IPS-NIHi11 (cell line): ENCODE measurements at places on chromosomes 5 and 9.
A peak's percentile ranks its signal among the peaks of the same experiment; 100 is the strongest.

DNA sequence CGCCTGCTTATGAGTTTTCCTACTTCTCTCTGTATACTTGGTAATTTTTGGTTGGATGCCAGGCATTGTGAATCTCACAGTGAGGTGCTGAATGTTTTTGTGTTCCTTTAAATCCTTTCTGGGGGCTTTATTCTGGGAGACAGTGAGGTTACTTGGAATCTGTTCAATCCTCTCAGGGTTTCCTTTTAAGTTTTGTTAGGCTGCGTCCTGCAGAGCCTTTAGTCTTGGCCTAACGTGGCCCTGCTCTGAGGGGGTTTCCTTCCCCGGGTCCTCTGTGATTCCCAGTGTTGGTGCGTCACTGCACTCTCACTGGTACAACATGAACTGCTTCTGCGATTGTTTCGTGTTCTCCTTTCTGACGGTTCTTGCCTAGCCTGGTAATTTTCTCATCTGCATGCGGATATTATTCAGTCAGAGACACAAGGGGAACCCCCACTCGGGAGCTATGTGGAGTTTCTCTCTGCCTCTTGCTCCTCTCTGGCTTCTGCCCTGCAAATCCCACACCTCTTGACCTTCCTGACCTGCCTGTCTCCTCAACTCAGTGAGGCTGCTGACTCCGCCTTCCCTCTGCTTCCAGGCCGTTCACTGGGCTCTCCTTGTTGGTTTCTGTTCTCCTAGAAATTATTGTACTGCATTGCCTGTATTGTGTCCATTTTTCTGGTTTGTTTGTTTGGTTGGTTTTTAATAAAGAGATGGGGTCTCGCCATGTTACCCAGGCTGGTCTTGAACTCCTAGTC is 128.1 kb downstream of the DAB2IP start:
- DNase-seq: no peak

- DNase-seq: no peak
Observed at GRCh38 chr9:99354104-99354503, 132.0 kb downstream of the SEC61B start.

DNA sequence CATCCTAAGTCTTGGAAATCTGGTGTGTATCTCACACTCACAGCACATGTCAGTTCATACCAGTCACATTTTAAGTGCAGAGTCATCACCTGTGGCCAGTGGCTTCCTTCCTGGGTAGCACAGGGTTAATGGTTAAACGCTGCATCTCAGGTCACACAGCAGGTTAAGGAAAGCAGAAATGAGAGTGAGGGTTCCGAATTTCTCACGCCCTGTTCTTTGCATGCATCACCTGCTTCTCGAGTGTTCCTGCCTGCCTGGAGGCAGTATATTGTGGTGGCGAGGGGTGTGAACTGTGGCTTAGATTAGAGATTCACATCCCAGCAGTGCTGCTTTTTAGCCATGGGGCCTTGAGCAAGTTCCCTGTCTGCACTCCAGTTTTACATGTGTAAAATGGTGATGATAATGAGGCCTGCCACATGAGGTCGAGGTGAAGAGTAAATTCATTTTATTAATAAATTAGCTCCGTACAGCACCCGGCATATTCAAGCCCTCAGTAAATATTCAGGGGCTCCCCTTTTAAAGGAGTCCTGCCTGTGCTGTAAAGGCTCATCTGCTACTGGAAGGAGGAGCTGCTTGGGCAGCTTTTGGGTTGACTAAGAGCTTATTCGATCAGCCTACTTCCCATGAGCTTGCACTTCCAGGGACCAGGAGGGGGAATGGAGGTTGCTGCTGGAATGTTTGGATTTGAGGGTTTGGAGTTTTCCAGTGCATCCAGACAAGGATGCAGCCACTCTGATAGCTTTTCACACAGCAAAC is 61.1 kb upstream of the SAP30L start:
- DNase-seq: no peak

DNA sequence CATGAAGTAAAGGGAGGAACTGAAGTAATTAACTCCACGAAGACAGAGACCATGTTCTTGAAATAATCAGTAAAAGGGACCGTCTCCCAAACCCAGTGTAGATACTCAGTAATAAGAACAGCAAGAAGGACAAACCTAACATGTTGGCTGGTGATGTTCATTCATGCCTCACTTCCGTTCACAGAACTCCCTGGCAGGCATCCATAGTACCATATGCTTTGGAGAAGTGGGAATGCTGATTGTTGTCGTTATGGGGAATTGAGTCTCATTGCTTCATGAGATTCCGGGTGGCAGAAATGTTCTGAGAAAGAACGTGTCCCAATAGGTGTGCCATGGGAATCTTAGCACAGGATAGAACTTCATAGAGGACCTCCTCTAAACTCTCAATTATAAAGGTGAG is 452.3 kb downstream of the ZSWIM6 start:
- DNase-seq: no peak

GRCh38 chr5:73232266-73233041 is 59.5 kb downstream of the TMEM174 start:
- peak; percentile 34 for DNase-seq

GRCh38 chr9:105341434-105342146 is 97.1 kb downstream of the SLC44A1 start:
- DNase-seq: no peak

DNA sequence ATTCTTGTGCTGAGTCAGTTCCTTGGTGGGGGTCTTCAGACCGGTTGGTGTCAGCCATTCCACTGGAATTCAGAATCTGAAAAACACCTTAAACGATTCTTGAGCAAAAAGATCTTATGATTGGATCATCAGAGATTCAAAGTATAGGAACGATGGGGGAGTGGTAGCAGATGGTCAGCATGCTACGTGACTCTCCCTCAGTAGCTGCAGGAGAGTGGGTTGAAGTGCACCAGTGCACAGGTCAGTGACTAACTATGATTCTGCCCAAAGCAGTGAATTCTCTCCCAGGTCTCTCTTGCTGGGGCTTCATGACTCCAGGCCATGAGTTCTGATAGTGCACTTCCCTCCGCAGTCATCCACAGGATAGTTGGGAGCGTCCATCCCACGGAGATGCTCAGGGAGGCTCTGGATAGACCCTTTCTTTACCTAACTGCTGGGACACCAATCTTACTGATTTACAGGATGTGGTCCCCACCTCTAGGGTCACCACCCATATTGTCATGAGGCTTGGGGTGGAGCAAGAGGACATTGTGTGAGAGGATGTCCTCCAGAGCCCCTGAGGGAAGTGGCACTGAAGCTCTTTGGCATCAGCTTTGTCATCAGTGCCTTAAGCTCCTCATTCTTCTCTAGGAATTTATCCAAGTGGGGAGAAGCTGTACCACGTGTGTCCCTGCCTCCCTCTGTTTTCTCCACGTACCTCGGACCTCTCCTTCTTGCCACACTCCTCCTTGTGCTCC is 62.0 kb downstream of the RASGRF2 start:
- DNase-seq: no peak

DNA sequence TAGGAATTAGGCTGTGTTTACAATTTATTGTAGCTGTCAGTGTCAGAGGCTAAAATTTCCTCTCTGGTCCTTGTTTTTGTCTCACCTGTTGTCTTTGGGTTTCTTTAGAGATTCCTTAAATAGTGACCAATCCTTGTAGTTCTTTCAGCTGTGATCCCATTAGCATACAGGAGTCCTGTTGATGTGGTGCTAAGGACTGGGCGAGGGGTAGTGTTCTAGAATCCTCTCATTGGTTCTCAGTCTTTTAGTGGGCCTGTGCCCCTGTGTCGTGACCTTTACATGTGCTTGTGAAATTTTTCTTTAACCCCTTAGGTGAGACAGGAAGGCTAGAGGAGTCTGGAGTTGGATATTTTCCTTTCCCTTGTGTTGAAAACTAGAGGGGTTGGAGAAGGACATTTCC is 51.2 kb downstream of the ZNF618 start:
- DNase-seq: no peak

DNA sequence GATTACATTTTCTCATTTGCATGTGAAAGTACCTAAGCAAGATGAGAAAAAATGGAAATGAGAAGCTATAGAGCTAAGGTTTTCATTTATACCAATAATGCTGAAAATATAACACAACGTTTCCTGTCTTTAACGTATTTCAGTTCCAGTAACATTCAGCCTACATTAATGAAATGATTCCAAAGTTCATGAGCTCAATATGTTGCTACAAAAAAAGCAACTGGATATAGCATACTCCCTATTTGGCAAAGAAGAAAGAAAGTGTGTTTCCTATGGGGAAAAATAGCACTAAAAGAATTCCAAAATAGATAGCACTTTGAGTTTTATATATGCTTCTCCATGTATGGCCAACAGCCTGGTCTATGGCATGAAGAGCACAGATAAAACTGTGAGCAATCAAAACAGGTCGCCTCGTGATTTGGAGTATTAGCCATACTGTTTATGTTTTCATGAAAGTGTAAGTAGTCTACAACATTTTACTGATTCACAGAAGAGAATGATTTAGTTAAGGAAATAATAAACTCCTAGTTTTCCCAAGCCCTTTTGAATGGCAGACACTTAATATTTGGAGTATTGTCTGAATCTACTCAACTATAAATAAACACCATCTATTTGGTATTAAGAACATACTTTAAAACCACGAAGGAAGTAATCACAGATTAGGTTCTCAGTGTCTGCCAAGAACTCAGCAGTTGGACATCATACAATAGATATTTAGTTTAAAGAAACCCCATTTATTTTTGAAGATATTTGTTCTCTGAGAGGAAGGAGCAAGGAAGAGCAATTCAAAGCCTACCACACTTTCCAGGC is 258.7 kb upstream of the RASA1 start:
- no peak for DNase-seq

DNA sequence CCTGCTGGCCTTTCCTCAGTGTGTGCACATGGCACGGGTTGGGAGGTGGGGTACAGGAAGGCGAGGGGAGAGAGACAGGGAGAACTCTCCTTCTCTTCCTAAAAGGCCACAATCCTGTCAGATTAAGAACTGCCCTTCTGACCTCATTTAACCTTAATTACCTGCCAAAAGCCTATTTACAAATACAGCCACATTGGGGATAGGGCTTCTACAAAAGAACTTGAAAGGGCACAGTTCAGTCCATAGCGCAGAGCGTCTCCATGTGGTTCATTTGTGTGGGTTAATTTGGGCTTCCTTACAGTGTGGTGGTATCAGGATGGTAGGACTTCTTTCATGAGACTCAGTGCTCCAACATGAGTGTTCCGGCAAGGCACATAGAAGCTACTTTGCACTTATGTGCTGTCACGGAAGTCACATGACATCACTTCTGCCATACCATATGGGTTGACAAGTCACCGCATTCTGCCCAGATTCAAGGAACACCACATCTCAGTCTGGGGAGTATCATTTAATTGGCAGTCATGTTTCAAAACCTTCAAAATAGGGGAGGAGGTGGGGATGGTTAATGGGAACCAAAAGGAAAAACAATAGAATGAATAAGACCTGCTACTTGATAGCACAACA is 46.8 kb downstream of the NLN start:
- no peak for DNase-seq

DNA sequence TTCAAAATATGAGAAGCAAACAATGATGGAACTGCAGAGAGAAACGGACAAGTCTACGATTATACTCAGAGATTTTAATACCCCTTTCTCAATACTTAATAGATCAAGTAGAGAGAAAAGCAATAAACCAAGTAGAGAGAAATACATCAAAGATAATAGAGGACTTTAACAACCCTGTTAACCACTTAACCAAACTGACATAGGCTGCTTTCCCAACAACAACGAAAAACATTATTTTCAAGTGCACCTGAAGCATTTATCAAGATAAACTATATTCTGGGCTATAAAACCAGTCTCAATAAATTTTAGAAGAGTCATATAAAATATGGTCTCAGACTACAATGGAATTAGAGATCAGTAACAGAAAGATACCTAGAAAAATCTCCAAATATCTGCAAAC is 67.4 kb downstream of the GNAQ start:
- no peak for DNase-seq

GRCh38 chr5:91282210-91282609 is 100.9 kb downstream of the ARRDC3 start:
- no peak for DNase-seq

DNA sequence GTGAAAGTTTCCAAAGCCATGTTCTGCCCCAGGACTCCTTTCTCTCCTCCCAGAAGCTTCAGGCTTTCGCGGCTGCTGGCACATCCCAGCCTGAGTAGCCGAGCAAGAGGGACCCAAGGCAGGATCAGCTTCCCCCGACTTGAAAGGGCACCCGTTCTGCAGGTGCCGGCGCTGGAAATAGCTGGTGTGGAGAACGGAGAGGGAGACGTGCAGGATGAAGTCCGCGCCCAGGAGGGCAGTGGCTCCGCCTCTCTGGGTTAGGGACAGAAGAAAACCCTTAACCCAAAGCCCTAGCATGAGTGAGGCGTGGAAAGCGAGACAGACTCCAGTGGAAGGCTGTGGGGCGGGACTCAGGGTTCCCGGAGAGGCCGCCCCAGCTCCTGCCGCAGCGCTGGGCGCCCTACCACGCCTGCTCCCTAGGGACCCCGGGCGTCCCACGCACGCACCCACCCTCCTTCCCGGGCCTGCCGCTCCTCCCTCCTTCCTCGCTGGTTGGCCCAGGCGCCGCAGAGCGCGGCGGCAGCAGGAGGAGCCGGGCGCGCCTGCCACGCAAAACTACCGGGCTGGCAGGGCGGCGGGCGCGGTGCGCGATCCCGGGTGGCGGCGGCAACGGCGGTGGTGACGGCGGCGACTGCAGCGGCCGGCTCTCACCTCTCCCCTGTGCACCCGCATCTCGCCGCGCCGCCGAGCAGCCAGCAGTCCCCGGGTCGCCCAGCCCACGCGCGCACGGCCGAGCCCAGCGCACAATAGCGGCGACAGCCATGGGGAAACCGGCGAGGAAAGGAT is at the start of gene SLC1A1:
TSS of gene SLC1A1 (plus strand) at position 550 of the 786 bp plus-strand sequence. CDS start at position 762, 212 bp downstream.
- DNase-seq: peak; percentile 75

DNA sequence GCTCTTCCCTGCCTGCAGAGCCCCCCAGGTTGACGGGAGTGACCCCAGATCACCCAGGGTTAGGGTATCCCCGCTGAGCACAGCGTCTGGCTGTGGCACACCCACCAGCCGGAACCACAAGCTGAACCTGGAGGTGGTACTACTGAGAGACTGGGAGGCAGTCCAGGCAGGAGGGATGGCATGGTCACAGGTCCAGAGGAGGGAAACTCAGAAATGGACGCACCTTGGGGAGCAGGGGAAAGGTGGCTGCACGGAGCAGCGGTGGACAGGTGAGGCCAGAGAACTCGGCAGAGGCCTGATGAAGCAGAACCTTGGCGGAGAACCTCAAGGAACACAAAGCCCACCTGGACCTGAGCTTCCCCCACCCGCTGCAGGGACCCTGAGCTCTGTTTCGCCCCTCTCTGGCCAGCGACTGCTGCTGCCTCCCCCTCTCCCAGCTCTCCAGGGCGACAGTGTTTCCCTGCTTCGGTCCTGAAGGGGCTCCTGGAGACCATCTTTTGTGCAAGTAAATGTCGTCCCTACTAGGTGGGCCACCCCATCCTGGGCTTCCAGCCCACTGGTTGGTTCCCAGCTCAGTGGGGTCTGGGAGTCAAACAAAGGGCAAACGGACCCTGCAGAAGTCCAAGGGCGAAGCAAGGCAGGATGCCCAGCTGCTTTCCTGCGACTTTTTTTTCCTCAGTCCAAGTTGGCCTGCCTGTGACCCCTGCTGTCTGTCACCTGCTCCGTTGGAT is 845 bp downstream of the ADGRD2 start:
- DNase-seq: peak; percentile 25

- no peak for DNase-seq
Observed at GRCh38 chr9:26170190-26170589, 491.9 kb upstream of the TUSC1 start.

GRCh38 chr9:113380869-113381378 is 4.1 kb upstream of the HDHD3 start:
- no peak for DNase-seq

- peak; percentile 49 for DNase-seq
Observed at GRCh38 chr9:76810377-76810957, 46.2 kb downstream of the PCA3 start.

- DNase-seq: no peak
Observed at GRCh38 chr5:125376059-125376641, 629.7 kb upstream of the ZNF608 start.
